Activated CD4-positive, alpha-beta T cell treated with anti-CD3 and anti-CD28 coated beads for 48 hours (primary cell): ENCODE measurements at places on chromosomes 16 and 17.
A peak's percentile ranks its signal among the peaks of the same experiment; 100 is the strongest.

- DNase-seq = no peak
Measured at GRCh38 chr17:37121616-37122015, 172.9 kb downstream of the AATF start.

GRCh38 chr17:83079766-83080578, 563 bp downstream of the METRNL start:
- DNase-seq = no peak

DNA sequence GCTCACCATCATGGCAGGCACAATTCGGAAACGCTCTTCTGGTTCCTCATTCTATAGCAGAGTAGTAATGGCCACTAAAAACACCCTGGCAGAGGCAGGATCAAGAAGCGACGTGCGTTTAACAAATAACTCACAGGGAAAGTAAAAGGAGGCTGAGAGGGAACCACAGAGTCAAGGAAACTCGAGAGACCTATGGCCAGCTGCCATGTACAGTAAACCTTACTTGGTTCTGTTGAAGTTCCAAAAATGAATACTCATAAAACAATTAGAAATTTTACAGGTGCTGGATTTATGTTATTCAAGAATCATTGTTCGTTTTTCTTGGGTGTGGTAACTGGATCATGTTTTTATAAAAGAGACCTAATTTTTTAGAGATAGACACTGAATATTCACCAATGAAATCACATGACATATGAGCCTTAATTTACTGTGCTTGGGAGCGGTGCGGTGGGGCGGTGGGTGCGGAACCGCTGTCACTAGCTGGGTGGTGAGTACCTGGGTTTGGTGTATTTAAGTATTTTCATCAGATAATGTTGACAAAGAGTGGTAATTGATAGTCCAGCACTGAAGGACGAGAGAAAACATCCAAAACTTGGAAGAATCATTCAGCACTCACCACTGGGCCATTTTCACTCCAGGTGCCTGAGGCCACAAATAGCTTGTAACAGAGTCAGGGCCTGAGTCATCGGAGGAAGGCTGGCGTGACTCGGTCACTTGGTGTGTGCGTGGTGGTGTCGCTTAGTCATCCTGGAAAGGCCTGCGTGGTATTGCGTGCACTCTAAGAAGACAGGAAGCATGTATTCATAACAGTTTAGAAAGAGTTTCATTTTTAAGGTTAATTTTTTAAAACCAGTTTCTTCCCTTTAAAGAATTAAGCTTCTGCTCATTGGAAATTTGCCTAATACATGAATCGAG, 135.4 kb upstream of the CHMP6 start:
- DNase-seq = peak; percentile 93

GRCh38 chr16:84143784-84144199, 1.2 kb downstream of the HSDL1 start:
- peak; percentile 14 for DNase-seq

DNA sequence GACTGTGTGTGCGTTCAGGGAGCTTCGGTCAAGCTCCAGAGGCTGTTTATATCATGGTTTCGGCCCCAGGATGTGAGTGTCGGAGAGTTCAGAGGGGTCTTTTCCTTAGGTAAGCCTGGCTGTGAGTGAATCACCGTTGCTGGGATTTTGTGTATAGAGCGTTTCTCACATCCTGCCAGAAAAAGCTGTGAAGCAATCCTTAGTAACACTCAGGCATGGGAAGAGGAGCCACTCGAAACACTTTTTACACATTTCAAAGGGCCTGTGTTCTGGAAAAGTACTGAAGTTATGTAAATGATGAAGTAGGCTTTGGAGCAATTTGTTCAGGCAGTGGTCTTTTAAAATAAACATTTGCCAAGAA, 662 bp downstream of the PGS1 start:
- no peak for DNase-seq

GRCh38 chr17:72187556-72187955, 66.7 kb downstream of the SOX9 start:
- no peak for DNase-seq

- DNase-seq = no peak
Measured at GRCh38 chr16:9610727-9611126, 519.3 kb downstream of the HAPSTR1 start.

DNA sequence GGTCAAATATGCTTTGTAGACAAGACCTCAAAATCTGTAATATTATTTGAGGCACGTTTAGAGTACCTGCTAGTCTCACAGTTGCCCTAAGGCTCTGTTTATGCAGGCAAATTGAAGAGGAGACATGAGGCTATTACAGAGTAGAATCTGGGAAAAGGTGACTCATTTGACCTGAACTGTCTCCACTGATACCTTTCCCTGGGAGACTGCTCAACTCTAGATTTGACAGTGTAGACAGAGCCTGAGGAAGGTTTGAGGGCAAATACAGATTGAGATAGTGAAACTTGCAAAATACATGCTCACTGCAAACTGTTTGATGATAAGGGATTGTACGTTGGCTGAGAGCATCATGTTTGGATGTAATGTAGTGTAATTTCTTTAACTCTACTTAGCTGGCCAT, 1266.6 kb upstream of the CDH8 start:
- DNase-seq = no peak

GRCh38 chr17:67245073-67245693, at the start of gene HELZ:
Gene HELZ (minus strand): TSS chr17:67245196. CDS start chr17:67218804, 26,392 bp downstream.
- DNase-seq = peak; percentile 76

GRCh38 chr16:53087101-53087500, 32.3 kb downstream of the CHD9 start:
- DNase-seq = no peak

- DNase-seq = no peak
Measured at GRCh38 chr17:12743046-12743445, 46.3 kb upstream of the ARHGAP44 start.

- no peak for DNase-seq
Measured at GRCh38 chr16:29698484-29699323, 19.7 kb downstream of the QPRT start.

DNA sequence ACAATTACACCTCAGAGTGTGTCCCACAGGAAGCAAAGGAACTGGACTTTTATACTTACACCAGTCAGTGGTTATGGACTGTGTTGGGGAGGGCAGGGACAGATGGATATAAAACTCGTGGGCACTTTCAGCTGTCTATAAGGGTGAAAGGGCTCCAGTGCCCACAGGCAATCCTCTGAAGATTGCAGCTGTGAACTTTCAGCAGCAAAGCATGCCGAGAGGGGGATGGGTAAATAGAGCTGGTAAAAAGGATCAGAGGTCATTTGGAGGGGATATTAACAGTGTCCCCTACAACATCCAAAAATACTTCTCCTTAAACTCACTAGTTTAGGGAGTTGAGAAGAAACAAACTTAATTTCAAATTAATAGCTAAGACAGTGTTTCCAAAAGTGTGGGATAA, 13.3 kb upstream of the RFWD3 start:
- DNase-seq = no peak

DNA sequence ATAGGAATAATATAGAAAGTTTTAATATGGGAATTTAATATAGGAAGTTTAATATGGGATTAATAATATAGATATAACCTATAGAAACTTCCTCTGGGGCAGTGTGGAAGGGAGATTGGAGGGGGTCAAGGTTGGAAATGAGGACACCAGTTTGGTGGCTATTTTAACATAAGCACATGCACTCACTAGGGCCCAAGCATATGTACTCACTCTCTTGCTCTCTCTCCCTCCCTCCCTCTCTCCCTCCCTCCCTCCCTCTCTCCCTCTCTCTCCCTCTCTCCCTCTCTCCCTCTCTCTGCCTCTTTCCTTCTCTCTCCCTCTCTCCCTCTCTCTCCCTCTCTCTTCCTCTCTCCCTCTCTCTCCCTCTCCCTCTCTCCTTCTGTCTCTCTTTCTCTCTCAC, 528.1 kb downstream of the NPIPA7 start:
- no peak for DNase-seq

GRCh38 chr17:59804901-59805465, 87.8 kb downstream of the TUBD1 start:
- no peak for DNase-seq

DNA sequence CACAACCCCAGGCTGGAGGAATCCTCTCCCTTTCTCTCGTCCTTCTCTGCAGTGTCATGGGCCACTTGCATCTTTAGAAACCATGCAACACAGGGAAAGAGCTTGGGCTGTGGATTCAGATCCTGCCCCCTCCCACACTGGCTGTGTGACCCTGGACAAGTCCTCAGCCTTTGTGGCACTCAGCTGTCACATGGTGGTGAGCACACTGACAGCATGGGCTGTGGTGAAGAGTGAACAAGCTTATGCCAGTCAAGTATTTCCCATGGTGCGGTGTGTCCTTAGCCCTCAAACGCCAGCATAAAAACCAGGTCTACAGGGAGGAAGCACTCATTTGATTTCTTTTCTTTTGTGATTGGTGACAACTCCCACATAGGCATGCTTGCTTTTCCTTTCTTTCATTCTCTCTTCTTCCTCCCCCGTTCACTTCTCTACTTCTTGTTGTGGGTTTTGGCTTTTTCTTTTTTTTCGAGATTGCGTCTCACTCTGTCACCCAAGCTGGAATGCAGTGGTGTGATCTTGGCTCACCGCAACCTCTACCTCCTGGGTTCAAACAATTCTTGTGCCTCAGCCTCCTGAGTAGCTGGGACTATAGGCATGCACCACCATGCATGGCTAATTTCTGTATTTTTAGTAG, 314.2 kb downstream of the CPPED1 start:
- DNase-seq = peak; percentile 15

GRCh38 chr17:63516910-63517824, 6.0 kb upstream of the KCNH6 start:
- peak; percentile 63 for DNase-seq

DNA sequence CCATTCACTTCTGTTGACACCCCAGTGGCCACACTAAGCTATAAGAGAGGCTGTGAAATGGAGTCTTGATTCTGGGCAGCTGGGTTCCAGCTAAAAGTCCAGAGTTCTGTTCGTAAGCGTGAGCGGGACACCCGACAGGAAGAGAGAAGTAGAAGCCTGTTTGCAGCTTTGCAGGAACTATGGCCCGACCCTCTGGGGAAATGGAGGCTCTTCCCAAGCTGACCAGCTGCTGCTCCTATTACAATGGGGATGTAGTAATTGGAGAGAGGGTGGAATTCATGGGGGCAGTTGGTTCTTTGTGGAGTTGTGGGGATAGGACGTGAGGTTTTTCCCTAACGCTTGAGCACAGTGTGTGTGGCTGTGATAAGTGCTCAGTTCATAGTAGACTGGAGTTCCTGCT, 28.4 kb downstream of the UBALD1 start:
- no peak for DNase-seq

- no peak for DNase-seq
Measured at GRCh38 chr16:53936052-53936451, 232.1 kb downstream of the FTO start.

DNA sequence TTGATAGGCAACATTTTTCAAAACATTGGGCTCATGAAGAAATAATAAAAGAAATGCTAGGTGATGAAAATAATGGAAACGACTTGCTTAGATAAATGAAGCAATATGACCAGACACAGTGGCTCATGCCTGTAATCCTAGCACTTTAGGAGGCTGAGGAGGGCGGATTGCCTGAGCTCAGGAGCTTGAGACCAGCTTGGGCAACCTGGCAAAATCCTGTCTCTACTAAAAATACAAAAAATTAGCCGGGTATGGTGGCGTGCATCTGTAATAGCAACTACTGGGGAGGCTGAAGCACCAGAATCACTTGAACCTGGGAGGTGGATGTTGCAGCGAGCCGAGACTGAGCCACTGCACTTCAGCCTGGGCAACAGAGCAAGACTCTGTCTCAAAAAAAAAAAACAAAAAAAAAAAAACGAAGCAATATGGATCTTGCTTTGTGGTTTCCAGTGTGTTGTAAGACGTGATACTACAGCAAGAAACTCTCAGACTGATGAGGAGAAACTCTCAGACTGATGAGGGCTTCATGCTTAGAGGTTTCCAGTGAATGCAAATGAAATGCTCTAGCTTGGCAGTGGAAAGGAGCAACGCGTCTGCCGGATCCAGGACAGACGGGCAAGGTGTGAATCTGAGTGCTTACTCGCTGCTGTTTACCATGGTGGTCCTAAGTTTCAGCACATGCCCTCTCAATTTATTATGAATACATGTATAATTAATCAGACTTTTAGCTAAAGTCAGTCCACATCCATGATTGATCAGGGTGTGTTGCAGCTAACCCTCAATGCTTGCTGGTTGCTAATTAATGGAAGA, 11.5 kb upstream of the IGF2BP1 start:
- DNase-seq = no peak

DNA sequence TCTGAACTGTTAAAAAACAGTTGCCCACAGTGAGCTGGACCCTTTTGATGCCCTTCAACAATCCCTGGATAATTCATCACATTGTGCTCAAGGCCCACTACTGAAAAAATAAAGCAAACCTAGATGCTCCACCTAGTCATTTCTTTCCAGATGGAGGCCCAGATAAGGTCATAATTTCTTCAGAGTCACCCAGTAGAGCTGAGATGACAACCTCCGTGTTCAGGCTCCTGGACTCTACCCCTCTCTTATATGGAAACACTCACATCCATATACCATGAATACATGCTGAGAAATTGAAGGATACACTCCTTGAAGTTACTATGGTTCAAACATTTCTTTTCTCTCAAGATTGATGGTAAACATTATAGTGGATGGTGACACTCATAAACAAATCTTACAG, 2.7 kb upstream of the ABCA3 start:
- DNase-seq = no peak

GRCh38 chr17:39538866-39539265, 68.9 kb downstream of the NEUROD2 start:
- DNase-seq = no peak

DNA sequence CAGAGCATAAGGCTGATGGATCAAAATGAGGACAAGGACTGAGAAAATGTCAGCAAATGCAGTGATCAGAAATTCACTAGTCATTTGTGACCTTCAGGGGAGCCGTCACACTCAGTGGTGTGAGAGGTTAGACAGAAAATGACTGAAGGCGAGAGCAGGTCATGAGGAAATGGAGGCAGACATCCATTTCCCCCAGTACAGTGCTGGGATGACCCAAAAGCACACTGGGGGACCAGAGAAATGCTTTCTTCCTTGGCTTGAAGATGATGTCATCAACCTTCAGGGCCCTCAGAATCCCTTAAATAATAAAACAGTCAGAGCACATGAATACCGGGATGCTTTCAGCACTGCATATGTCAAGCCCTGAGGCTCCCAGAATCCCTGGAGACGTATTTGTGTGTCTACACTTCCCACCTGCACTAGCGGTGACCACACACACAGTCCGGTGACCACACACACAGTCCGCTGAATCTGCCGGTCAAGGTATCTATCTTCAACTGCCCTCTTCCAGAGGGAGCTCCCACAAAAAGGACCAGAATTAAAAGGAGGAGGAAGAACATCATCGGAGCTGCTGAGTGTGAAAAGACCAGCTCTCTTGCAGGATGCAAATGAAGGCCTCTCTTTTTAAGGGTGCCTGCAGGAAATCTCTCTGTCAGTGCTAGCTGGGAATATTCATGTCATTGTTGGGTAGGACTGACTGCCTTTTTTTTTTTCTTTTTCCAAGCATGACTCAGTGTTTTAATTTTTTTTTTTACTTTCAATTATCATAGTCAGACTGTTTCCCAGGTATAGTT, 8.2 kb downstream of the UBE2O start:
- DNase-seq = no peak
